ENCODE measurements at places on chromosomes 12 and 14.

DNA sequence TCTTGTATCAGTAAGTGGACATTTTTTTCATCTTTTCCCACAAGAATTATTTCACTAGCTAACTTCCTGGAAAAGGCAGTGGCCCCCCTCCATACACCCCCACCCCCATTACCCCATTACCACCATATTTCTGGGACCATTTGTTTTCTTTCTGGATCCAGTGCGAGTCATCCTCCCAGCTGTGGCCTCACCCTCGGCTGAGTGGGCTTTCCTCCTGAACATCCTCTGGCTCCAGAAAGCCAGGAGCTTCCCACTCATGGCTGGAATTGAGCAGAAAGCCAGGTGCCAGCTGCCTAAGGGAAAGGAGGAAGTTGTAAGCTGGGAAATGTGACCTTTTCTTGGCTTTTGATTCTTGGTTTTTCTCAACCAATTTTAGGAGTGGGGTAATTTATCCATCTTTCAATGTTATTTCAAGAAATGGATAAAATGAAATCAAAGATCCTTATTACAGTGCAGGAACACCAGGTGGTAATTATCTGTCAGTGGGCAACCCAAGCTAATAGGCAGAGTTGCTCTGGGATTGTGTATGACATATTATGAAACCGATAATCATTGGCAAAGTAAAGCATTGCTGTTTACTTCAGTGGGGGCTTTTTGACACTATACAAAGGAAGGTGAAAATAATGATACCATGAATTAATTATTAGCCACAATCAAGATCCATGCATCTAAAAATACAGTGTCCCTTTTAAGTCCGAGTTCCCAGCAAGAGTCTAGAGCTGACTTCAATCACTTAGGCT is 124.6 kb downstream of the KICS2 start:
- DNase-seq, result no peak

DNA sequence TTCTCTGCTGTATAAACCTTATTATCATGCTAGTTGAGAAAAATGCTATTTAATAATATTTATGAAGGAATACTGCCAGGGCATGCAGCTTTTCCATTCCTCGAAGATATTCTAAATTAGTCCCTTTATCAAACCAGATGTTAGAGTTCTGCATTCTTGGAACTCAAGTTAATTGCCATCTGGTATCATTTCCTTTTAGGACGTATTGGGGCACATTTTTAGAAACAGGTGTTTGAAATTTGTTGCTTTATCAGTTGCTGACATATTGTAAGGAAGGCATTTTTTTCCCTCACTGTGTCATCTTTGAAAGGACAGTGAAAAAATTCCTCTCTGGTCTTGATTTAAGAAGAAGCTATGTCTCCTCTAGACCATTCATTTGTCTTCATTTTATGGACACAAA is 471.2 kb upstream of the PRICKLE1 start:
- no peak for DNase-seq

GRCh38 chr12:95789126-95790032 is 1.2 kb downstream of the NTN4 start:
- DNase-seq, result no peak

DNA sequence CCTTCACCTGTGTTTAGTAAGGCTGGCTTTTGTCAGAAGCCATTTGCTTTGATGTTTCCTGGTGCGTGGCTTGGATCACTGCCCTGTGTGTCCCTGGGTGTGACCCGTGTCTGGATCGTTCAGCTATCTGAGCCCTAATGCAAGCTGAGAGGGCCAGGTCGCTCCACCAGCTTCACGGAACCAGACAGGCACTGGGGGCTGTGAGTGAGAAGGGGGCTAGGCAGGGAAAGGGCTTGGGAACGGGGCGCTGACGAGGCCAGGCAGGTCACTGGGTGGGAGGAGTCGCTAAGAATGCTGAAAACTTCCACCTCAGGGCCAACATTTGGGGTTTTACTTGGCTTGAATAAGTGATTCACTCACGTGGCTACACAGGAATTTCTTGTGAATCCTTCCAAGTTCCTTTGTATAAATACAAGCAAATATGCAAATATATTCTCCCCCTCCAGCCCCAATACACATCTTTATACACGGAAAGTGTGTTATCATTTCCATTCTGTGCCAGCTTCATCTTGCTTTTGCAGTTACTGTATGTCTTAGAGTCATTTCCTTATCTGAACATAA is 24.2 kb upstream of the MMP17 start:
- no peak for DNase-seq

- DNase-seq, result peak; percentile 68
Measured at GRCh38 chr14:103625356-103626095, 3.5 kb upstream of the KLC1 start.

DNA sequence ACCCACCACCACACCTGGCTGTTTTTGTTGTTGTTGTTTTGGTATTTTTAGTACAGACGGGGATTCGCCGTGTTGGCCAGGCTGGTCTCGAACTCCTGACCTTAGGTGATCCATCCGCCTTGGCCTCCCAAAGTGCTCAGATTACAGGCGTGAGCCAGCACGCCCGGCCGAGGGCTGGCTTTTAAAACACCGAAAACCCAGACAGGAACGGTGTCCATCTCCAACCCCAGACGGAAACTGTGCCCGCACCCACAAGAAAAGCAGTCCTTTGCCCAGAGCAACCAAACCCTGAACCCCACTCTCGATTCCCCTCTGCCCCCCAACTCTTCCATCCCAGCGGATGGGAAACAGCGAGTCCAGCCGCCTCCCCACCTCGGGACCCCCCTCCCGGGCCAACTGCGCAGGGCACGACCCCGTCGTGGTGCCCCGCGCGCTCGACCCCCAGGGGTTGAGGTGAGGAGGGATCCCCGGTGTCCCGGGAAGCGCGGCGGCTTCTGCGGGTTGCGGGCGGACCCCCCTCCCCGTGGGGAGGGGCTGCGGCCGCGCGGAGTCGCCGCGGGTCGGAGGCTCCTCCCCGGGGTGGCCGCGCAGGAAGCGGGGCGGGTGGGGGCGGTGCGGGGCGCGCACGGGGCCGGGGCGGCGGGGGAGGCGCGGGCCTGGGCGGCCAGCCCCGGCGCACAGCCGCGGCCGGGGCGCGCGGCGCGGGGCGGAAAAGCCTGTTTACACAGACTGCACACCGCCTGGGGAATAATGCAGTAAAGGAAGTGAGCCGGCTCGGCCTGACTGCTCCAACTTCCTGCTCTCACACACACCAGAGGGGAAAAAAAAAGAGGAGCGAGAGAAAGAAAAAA is at the start of gene ELK3:
ELK3 (plus strand) TSS at position 651 of the 851 bp plus-strand sequence.
- peak; percentile 65 for DNase-seq

GRCh38 chr12:89281539-89281867 is 70.8 kb downstream of the DUSP6 start:
- DNase-seq, result no peak

DNA sequence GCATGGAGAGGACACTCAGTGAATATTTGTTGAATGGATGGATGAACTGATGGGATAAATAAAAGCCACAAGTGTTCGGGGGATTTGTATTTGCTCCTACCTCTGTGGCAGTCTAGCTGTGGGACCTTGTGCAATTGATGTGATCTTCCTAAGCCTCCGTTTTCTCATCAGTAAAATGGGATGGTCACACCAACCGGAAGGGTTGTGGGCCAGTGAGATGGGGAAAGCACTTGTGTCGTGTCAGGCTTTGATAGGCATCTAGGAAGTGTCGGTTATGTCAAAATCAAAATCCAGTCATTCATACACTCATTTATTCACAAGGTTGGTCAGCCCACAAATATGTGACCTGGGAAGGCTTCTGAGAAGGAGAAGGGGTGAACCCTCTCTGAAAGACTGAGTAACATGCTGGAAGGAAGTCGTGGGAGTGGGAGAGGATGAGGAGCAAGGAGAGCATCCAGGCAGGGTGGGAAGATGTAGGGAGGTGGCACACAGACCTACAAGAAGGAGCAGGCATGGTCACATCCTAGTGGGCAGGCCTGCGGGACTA is 7.8 kb upstream of the SERPINA9 start:
- no peak for DNase-seq

- DNase-seq, result no peak
Measured at GRCh38 chr14:22602862-22603261, 4.8 kb downstream of the ABHD4 start.

GRCh38 chr12:1618489-1618888 is 10.5 kb upstream of the WNT5B start:
- DNase-seq, result no peak

DNA sequence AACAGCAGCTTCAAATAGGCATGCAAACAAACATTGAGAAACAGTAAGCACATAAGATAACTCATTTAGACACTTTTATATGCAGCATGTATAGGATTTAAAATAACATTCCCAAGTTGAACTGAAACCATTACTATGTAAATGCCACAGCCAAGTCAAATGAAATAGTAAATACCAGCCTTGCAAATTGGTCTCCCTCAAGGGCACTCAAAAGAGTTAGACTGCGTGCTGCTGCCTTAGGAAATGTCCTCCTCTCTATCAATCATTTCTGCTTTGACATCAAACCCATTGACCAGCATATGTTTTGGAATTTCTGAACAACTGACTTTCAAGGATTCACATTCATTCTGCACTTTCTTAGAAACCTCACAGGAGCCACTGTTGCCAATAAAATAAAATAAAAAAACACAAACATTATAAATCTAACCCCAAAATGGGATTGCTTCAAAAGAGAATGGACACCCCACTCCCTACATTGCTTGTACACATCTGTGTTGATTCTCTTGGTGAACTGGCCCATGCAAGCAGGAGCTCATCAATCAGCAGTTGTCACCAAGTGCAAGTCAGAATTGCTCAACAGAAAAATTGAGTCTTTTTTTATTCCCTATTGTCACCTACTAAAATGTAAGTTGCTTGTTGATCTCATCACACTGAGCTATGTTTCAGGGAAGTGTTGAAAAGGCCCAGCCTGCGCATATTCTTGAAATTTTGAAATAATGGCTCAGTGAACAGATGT is 256.2 kb downstream of the DAD1 start:
- no peak for DNase-seq

DNA sequence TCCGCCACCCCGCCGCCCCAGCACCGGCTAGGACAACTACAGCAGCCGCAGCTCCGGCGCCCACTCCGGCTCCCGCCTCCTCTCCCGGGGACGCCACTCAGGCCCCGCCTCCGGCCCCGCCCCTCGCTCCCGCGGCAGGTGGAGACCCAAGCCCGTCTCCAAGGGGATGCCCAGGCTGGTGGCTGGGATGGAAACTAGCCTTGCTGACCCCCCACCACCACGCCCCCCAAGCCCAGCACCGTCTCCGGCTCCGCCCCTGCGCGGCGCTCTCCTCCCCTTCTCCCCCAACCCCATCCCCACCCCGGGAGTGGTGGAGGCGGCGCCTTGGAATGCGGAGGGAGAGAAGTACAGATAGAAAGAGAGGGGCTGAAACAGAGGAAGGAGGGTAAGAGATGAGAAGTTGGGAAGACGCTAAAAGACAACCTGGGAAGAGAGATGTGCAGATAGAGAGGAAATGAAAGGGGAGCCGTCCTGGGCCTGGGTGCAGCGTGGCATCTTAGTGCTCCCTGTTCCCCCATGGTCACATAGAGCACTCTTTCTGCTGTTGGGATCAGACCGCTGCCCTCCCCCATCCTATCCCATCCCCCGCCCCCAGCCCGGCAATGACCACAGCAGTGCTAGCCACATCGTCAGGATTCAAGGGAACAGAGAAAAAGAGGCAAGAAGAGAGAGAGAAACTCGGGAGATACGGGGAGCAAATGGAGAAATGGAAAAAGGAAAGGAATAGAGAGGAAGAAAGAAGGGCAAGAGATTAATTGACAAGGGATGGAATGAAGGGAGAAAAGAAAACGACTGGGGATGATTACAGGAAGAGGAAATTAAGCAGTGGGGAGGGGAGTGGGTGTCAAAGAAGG is at the start of gene ITGA7:
ITGA7 (minus strand) TSS at position 64 of the 854 bp plus-strand sequence. CDS start 222 bp downstream, outside the sequence.
- peak; percentile 36 for DNase-seq

DNA sequence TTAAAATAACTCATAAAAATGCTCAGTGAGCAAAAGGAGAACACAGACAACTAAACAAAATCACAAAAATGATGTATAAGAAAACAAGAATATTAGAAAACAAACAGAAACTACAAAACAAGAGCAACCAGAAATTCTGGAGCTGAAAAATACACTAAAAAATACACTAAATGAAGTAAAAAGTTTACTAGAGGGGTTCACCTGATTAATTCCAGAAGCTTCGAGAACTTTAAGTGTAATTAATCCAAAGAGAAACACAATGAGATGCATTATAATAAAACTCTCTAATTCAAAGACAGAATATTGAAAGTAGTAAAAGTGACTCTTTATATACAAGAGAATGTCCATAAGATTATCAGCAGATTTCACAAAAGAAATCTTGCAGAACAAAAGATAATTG is 558.4 kb downstream of the CCER1 start:
- DNase-seq, result no peak

DNA sequence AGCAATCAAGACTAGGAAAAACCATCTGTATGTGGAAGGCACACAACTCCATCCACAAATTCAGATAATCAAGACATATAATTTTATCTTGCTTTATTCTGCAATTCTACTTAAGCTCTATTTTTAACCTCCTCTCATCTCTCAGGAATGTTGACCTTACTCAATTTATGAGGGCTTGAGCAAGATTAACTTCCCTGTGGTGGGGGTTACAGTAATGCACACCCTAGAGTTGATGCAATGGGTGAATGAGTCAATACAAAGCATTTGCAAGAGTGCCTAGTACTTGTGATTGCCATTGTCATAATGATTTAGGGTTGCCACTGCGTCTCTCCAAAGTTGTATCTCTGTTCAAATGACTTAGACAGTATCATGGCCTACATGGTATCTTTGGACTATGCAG is 1598.4 kb upstream of the TMEM132C start:
- DNase-seq, result no peak

GRCh38 chr14:105119408-105120025 is 49.1 kb downstream of the JAG2 start:
- DNase-seq, result no peak

DNA sequence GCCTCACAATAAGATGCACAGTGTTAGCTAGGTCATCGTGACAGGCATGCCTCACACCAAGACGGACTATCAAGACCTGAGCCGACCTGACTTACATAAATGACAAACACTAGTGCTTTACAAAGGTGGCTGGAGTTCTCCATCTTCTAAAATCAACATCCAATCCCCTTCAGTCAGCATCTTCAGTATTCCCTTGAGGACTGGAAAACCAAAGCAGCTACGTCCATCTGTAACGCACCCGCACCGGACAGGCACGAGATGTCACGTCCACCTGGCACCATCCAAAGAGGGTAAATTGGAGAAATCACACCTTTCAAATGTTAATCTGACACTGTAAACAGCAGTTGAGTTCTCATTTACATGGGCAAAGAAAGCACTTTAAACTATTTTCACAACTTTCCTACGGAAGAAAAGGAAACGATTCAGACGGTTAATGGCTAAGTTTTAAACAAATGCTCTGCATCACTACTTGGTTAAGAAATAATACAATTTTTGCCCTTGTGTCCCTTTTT is 130.2 kb downstream of the PRICKLE1 start:
- no peak for DNase-seq

All from central memory CD4-positive, alpha-beta T cell (primary cell).